CD4-positive, alpha-beta T cell treated with Interleukin-15 for 4 hours (primary cell): ENCODE measurements at places on chromosomes 3 and 15.

GRCh38 chr3:89113893-89114840 lies 6.7 kb downstream of the EPHA3 start:
- no peak for DNase-seq

DNA sequence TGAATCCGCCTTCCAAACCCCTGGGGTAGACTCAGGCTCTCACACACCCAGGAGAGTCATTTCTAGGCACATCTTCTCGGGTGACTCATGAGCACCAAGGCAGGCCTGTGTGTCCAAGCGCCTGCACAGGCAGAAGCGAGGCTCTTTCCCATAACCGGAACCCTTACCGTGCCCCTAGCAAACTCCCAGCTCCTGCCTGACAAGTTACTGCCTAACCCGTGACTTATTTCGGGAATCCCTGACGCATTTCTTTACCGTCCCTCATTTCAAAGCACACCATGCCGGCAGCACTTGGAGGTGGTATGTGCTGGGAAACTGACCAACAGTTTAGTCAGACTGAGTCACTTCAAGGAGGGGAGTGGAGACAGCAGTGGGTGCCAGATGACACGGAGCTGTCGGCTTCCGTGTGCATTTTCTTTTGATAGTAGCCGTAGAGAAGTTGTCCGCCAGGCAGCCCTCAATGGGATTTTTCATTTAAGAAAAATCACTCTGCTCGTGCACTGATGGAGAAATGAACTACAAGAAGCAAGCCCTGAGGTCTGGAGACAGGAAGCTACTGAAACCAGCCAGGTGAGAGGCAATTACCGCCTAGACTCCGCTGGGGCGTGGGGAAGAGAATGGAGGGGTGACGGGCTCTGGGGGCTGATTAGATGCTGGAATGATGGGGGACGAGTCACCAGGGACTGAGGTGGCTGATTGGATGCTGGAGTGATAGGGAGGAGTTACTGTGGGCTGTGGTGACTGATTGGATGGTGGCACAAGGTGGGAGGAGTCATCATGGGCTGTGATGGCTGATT lies 17.3 kb upstream of the HRH1 start:
- no peak for DNase-seq

- DNase-seq = peak; percentile 56
These were observed 3.8 kb upstream of the ACAD9 start for GRCh38 chr3:128875556-128876120.

DNA sequence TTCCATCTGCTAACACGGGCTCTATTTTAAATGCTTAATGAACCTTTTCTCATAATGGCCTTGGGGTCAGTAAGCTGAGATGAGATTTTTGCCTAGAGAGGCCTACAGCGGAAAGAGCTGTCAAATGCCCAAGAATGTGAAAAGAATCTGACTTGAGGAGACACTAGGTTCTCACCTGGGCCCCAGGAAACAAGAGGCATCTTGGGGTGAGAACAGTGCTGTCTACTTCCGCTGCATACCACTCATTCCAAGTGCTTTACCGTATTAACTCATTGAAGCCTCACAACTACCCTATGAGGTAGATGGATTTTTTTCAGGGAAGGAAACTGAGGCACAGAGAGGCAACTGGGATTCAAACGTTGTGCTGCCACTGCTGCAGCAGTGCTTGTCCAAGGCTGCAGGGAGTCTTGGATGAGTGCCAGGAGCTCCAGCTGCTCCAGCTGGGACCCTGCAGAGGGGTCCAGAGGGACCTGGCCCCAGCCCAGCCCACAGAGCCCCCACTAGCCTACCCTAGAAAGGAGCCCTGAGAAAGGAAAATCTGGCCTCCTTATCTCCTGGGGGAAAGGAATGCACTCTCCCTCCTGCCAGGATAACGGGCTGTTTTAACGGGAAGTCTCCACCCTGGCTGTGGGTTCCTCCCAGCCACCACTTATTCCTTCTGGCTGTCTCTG lies 68.4 kb downstream of the SLC12A8 start:
- no peak for DNase-seq

- no peak for DNase-seq
These were observed 108.6 kb downstream of the AKAP13 start for GRCh38 chr15:85488997-85489396.

DNA sequence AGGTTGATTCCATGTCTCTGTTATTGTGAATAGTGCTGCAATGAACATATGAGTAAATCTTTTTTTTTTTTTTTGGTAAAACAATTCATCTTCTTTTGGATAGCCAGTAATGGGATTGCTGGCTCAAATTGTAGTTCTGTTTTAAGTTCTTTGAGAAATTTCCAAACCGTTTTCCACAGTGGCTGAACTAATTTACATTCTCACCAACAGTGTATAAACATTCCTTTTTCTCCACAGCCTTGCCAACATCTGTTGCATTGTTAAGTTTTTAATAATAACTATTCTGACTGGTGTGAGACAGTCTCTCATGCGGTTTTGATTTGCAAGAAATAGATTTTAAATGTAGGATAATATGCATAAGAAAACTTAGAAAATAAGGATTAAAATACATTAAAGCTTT lies 279.0 kb upstream of the EPHA3 start:
- DNase-seq = no peak

- DNase-seq = no peak
These were observed 26.0 kb downstream of the CYP19A1 start for GRCh38 chr15:51312166-51313073.

DNA sequence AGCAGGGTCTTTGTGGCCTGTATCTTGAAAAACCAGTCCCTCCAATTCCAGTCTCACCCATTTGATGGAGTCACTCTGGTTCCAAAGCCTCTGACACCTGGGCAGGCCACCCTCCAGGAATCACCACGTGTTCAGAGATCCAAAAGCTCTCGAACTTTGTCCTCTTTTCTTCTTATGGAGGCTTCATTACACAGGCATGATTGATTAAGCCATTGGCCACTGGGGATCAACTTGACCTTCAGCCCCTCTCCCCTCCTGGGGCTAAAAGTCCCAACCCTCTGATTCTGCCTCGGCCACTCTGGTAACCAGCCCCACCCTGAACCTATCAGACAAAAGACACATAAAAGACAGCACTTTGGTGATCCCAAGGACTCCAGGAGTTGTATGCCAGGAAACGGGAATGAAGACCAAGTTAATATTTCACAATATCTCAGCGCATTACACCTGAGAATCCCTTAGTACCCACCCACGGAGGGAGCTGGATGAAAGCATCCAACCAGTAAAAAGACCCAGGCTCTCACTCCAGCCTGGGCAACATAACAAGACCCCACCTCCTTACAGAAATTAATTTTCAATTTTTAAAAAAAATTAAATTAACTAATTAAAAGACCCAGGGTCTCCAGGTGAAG lies 23.0 kb upstream of the SSUH2 start:
- no peak for DNase-seq

GRCh38 chr3:138327831-138328230 lies 1.8 kb downstream of the NME9 start:
- no peak for DNase-seq

- no peak for DNase-seq
These were observed 230.5 kb upstream of the CHRNA7 start for GRCh38 chr15:31799715-31800321.

DNA sequence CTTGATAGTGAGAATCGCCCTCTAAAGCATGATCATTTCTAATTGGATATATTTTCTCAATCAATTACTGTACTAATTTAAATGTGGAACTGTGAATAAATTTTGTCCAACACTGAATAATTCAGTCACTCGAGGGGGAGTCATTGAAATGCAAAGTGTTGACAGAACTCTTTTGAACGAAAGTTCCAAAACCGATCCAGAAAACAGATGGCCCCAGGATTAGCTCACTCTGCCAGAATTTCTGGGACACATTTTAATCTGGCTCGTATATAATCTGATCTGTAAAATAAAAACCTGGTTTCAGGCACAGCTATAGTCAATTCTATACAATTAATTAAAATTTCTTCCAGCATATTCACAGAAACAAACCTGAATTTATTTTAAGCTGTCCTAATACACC lies 580.4 kb downstream of the ROBO1 start:
- no peak for DNase-seq
